ENCODE measurements at places on chromosomes 16 and 17.

- DNase-seq: no peak
Measured at GRCh38 chr16:54240271-54241129, 46.1 kb downstream of the IRX3 start.

GRCh38 chr17:81067391-81067811, 32.5 kb downstream of the BAIAP2 start:
- DNase-seq: no peak

GRCh38 chr17:63790057-63790456, 16.1 kb downstream of the DDX42 start:
- DNase-seq: no peak

DNA sequence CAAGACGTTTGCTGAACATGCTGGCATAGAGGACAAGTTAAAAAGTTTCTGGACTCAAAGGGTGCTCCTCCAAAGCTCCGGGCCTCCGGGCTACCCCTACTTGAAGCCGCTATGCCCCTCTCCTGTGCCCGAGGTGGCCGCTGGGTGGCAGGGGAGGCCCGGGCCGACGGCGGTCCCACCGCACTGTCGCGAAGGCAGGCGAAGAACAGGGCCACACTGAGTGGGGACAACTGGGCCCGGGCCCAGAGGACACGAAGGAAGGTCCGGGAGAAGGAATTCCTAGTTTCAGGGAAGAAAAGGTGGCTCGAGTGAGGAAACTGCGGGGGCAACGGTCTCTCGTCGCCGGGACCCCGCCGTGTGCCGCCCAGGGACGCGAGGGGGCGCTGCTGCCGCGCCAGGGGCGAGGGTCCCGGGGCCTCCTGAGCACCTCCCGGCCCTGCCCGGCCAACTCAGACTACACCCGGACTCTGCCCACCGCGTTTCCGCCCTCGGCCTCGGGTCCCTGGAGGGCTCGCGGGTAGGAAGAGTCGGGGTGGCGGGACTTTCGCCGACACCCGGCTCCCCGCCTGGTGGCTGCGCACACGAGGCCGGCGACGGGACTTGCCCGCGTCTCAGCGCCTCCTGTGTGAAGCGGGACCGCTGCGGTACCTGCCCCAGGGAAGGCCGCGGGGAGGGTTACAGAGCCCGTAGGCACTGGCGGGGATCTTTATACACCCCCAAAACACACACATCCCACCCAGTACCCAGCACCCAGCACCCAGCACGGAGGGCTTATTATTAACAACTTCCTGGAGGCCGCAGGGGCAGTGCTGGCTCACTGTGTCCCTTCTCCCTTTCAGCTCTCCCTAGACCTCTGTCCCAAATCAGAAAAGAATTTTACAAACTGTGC, 772 bp upstream of the CHCT1 start:
- no peak for DNase-seq

DNA sequence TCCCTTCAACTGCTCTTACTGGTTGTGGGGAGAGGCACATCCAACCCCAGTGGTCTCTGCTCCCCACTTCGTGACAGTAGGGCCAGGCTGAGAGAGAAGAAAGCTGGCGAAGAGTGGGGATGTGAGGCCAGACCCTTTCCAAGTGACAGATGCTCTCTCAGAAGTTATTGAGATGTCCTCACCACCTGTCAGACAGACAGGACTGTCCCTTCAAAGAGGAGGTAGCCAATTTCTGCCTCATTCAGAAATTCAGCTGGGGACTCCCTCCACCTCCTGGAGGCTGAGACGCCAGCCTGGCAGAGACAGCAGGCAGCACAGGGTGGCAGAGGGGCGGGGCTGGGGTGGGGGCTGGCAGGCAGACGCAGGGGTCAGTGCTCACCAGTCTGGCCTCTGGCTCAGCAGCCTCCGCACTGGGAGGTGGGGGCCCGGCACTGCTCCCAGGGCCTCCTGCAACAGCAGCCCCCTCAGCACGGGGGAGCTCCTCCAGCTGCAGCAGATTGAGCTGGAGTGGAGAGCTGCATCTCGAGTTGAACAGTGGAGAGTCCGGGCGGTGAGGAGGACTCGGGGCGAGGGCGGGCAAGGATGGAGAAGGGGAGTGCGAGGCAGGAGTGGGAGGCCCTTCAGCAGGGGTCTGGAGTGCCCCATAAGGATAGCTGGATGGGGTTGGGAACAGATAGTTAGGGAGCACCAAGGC, 9.2 kb downstream of the PER1 start:
- no peak for DNase-seq

DNA sequence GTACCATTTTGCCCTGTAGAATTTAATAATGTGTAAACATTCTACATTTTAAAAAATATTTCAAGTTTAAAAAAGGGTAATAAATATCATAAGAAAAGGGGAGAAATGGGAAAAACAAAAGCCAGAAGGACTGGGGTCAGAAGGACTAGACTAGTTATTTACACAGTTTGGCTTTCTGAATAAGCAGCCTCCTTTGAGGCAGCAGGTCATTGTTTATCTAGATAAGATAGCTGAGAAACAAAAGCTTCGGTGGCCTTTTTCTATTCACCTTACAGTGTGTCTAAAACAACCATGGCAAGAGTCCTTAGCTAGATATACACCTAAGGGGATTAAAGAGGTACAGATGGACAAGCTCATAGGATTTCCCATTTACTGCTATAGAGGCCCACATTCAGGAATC, 396.5 kb upstream of the PMFBP1 start:
- DNase-seq: no peak

- peak; percentile 84 for DNase-seq
Measured at GRCh38 chr16:53768593-53768992, 64.6 kb downstream of the FTO start.

- peak; percentile 12 for DNase-seq
Measured at GRCh38 chr16:8931859-8932258, 31.8 kb downstream of the USP7 start.

DNA sequence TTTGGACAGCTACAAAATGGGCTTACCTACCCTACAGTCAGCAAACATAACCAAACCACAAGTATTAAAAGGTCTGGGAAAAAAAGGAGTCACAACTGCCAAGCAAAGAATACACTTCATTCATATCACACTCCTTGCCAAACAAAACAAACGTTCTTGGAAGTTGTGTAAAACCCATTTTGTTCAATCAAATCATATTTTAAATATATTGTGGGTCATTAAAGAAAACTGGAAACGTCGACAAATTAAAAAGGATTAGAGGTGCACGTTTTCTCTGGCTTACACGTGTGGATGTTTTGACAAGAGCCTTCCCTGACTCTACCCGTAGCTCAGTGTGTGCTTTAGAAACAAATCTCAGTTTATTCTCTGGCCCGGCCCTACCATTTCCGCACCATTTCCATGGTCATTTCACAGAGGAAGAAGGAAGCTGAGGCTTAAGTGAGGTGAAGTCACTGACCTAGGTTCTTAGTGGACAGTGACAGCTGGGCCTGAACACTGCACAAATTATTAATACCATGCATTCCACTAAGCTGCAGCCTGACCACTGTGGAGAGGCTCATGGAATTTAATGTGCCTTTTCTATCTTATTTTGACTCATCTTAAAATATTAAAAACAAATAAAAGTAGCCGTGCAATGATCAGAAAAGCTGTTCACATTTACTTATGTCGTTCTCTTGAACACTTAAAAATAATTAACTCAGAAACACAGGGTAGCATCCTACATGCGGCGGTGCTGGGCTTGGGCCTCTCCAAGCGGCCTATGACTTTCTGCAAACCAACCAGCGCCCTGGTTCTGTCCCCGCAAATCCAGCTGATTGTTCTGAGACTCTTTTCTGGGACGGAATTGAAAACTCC, 968 bp downstream of the CEP112 start:
- DNase-seq: no peak

DNA sequence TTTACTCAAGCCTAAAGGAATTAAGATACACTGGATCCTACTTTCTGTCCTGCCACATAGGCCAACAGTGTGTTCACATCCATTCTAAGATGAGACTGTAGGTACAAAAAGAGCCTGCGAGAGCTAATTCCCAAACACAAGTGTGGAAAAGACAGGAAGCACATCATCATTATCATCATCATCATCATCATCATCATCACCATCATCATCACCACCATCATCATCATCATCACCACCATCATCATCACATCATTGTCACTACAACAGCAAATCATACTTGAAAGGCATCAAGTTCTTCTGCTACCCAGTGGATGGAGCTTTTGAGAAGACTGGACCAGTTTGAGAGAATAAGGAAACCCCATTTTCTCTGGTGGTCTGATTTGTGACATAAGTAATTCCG, 268.1 kb downstream of the HS3ST3A1 start:
- no peak for DNase-seq

GRCh38 chr16:54921206-54921824, 9.3 kb upstream of the IRX5 start:
- peak; percentile 46 for DNase-seq

DNA sequence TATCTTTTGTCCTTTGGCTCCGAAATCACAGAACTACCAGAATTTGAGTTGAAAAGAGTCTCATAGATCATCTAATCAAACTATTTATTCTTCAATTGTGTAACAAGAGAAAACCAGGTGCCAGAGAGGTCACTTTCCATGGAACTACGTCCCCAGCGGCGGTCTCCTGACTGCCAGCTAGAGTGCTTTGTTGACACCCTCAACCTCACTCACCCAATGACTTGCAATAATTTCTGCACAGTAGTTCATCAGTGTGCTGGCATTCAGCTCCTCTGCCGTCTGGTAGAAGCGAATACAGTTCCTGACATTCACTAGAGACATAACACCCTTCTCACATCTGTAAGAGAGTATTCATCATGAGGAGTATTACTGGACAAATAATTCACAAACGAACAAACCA, 54.2 kb downstream of the ANKFY1 start:
- DNase-seq: no peak

DNA sequence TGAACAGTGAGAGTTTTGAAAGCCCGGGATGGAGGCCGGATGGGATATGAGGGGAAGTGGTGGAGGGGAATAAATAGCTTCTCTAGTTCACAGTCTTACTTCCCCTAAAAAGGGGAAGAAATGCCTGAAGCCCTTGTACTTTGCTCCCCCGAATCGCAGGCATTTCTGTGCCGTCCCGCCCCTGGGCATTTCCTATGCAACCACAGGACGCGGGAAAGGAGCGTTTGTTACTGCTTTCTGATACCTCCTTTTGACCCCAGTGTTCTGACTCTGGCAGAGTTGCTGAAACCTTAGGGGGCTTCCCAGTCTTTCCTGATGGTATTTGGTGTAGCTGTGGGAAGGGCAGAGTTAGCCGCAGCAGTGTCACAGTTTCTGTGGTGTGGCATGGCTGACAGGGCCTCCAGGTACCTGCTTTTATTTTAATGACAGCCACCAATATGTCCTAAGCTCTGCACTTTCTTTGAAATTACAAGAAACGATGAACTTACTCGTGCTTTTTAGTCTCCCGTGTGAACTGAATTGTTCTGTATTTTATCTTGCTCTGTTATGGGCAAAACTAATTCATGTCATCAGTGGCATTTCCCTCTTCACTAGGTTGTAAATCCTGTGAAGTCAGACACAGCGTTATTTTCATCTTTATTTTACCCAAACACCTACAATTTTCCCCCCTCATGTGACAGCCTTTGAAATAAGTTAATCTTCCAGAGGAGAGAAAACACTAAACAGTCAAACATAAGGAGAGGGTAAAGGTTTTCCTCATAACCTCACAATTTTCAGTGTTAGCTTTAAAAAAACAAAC, 27.1 kb downstream of the USP10 start:
- DNase-seq: no peak

- DNase-seq: no peak
Measured at GRCh38 chr17:58156839-58157803, 8.9 kb downstream of the OR4D1 start.

GRCh38 chr17:66855204-66855603, 20.3 kb downstream of the CACNG5 start:
- DNase-seq: no peak

- no peak for DNase-seq
Measured at GRCh38 chr17:5874486-5874885, 195.7 kb upstream of the WSCD1 start.

DNA sequence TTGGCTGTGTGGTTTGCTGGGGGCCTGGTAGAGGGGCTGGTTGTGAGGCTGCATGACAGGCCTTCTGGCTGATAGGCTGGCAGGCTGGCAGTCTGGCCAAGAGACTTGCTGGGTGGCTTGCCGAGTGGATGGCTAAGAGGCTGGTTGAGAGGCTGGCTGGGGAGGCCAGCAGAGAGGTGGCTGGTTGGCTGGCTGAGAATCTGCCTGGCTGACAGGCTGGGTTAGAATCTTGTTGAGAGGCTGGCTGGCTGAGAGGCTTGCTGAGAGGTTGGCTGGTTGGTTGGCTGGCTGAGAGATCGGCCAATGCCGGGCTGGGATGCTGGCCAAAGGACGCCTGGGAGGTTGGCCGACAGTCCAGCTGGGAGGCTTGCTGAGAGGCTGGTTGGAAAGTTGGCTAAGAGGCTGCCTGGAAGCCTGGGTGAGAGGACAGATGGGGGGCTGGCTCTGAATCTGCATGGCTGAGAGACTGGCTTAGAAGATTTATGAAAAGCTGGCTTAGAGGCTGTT, 35.9 kb upstream of the ACSM2B start:
- DNase-seq: no peak

DNA sequence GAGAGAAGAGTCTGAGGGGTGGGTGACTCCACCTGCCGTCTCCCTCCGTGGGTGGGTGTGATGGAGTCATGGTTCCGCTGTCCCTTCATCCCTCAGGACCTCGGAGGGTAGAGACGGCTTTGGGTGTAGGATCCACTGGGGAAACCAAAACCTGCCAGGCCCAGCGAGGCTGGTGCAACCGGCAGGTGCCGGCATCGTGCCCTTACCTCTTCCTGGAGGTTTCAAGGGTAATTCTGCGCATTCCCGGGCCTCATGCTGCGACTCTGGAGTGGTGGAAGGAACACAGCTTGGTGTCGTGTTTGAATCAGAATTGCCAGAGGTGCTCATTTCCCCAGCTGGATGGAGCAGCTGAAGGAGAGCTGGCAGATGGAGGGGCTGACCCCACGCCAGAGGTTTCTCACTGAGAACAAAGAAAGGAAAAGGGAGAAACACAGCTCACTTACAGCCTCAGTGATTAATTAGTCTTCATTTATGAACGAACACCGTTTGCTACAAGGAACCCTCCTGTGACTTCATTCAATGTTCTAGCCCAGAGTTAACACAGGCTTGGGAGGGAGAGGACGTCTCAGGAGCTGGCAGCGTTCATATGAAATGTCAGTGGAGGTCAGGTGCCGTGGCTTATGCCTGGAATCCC, 16.3 kb upstream of the ATP2A3 start:
- DNase-seq: no peak
